ENCODE measurements at places on chromosomes 3 and 15. TPM values are rescaled to one million over a fixed set of nuclear protein-coding genes. Genes with fewer than 3 reads are reported as not detected.

The FSTL1 gene
- 218 TPM for total RNA-seq

The POPDC2 gene
- 5.0 TPM for total RNA-seq

The CHRM5 gene
- total RNA-seq, result 0.08 TPM

The CEP152 gene
- 2.7 TPM for total RNA-seq

The ARGFX gene
- not detected for total RNA-seq

The PCLAF gene
- total RNA-seq, result not detected

The EIF4E3 gene
- 51.7 TPM for total RNA-seq

The STRA6 gene
- total RNA-seq, result 0.20 TPM

The DNAJA4 gene
- 13.3 TPM for total RNA-seq

The KCNAB1 gene
- total RNA-seq, result 2.4 TPM

The SPATA16 gene
- total RNA-seq, result not detected

The BBX gene
- total RNA-seq, result 72.4 TPM

The IGSF10 gene
- 44.3 TPM for total RNA-seq

The SPINT1 gene
- total RNA-seq, result 131 TPM

The CIDEC gene
- total RNA-seq, result not detected

The CA12 gene
- total RNA-seq, result 10.5 TPM

The DPPA4 gene
- total RNA-seq, result not detected

The CX3CR1 gene
- total RNA-seq, result 0.66 TPM

The ZDHHC19 gene
- 1.6 TPM for total RNA-seq

The CPNE9 gene
- not detected for total RNA-seq

The ZWILCH gene
- 5.6 TPM for total RNA-seq

The CCR1 gene
- 6.1 TPM for total RNA-seq

The TMEM158 gene
- total RNA-seq, result 5.7 TPM

The ZNF660 gene
- 12.5 TPM for total RNA-seq

The NR2F2 gene
- total RNA-seq, result 355 TPM

The USP13 gene
- 19.4 TPM for total RNA-seq

The CTXND1 gene
- 0.10 TPM for total RNA-seq

The CCRL2 gene
- 1.2 TPM for total RNA-seq

The COX5A gene
- 24.8 TPM for total RNA-seq

The CD96 gene
- total RNA-seq, result 2.2 TPM

The SPTSSB gene
- total RNA-seq, result 0.23 TPM

The CYP1A2 gene
- not detected for total RNA-seq

The ARRDC4 gene
- 12.6 TPM for total RNA-seq

The SAMMSON gene
- not detected for total RNA-seq

The RFX7 gene
- total RNA-seq, result 19.5 TPM

The MYL3 gene
- 10.8 TPM for total RNA-seq

All from ovary (tissue), 10 donors.